ENCODE measurements at places on chromosomes 1 and 21.

DNA sequence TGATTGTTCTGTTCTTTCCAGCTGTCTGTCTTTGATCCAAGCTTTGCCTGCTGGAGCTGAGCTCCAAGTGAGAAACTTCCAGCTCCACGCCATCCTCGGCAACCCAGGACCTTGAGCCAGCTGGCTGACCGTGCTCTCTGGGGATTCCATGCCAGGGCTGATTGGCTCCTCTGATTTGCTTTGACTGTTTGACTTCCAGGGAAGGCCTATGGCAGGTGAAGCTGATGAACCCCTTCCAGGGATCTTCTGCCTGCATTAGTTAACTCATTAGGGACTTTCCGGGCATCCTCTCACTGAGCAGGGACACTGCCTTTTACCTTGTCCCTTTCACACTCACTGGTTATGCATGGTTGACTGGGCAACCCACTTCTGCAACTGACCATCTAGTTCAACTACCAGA lies 406.1 kb downstream of the RPS6KC1 start:
- no peak for DNase-seq

- no peak for DNase-seq
These were observed 52.6 kb upstream of the NHLH2 start for GRCh38 chr1:115893545-115893944.

DNA sequence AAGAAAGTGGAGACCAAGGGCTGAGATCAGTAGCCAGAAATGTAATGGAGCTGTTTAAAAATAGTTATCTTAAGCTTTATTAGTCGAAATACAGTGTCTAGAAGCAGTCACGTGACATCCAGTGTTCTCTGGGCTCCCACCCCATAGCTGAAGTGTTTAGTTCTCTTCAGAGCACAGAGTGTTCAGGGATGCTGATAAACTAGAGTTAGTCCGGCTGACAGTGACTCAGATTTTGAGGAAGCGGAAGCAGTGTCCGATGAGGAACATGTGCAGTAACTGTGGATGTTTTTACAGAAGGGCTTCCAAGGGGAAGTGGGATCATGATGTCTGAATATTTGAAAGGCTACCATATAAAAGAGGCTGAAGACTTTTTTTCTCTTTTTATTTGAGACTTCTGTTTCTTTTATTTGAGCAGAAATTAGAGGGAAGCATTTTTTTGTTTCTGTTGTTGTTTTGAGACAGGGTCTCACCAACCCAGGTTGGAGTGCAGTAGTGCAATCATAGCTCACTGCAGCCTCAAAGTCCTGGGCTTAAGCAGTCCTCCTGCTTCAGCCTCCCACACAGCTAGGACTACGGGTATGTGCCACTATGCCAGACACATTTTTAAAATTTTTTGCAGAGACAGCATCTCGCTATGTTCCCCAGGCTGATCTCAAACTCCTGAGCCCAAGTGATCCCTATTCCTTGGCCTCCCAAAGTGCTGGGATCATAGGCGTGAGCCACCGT lies 124.2 kb downstream of the GALNT2 start:
- DNase-seq = no peak

- no peak for DNase-seq
These were observed 158.9 kb upstream of the COL11A1 start for GRCh38 chr1:103267266-103267665.

- no peak for DNase-seq
These were observed 28.8 kb upstream of the TMPRSS2 start for GRCh38 chr21:41536827-41537103.

All from activated naive CD4-positive, alpha-beta T cell treated with Interleukin-2 at 50 U/mL for 16 hours (primary cell).